ENCODE measurements at places on chromosomes 1 and 21.

- no peak for DNase-seq
These were observed 35.7 kb upstream of the HLX start for GRCh38 chr1:220843481-220844011.

DNA sequence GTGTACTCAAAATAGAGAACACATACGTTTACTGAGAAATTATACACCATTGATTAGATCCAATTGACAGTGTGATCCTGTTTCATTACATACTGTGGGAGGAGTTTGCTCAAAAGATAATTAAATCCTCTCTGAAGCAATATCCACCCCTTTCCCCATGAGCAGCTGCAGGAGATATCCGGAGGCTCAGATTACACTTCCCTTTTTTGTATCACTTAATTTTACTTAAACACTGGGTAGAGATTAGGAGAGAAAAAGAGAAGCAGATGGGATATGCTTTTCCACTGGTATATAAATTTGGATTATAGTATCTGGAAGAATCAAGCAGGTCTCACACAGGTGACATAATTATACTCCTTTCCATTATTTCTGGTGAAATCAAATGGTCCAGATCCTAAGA, 333.3 kb upstream of the ZRANB2 start:
- no peak for DNase-seq

DNA sequence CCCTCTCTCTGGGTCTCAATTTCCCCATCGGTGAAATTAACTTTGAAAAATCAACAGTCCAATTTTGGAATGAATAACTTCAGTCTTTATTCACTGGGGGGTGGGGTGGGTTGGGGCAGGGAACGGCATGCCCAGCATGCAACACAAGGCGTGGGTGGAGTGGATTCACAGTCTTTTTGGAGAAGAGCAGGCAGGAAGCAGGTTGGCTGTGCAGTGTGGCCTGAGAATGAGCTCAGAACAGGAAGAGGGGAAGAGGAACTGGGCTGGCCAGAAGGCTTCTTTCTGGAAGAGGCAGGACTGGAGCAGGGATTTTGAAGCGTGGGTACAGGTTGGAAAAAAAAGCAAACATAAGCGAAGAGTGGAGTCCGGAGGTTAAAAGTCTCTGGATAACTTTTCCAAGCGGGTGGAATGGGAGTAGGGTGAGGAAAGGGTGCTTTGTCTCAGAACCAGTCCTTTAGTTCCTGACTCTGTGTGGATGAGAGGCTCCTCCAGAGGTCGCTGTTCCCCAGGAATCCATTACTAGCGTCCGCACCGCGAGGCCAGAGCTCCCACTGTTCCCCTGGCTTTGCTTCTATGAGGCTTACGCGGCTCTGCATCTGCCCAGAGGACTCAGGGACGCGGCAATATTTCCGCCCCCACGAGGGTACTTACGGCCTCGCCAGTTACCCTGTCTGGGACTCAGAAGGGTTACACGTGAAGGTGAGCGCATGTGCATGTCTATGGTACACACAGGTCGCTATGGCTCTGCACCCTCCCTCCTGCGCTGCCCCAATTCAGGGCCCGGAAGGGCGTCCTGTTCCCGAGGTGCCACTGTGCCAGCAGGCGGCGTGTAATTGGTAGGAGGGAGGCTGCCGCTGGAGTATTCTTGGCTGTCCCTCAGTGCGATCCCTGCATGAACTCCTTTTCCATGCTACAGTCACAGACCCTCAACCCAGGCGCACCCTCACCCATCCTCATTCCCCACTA, 5.5 kb upstream of the FOXD2 start:
- peak; percentile 37 for DNase-seq

GRCh38 chr1:178713259-178713658, 11.8 kb upstream of the RALGPS2 start:
- no peak for DNase-seq

DNA sequence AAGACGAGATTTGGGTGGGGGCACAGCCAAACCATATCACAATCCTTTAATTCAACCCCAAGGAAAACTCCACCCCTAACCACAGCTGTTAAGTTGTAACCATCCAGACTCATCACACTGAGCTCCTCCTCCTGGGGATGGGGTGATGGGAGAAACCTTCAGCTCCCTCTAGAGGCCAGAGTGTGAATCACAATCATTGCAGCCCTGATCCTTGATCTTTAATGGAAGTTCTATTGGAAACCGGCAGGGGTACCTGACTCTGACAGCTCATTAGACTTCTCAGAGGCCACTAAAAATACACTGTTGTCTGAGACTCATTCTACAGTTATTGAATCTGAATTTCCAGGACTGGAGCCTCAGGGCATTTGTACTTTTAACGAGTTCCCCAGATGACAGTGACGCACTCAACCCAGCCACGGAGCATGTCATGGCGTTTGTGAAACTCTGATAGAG, 127.2 kb downstream of the IGSF21 start:
- DNase-seq, result no peak

DNA sequence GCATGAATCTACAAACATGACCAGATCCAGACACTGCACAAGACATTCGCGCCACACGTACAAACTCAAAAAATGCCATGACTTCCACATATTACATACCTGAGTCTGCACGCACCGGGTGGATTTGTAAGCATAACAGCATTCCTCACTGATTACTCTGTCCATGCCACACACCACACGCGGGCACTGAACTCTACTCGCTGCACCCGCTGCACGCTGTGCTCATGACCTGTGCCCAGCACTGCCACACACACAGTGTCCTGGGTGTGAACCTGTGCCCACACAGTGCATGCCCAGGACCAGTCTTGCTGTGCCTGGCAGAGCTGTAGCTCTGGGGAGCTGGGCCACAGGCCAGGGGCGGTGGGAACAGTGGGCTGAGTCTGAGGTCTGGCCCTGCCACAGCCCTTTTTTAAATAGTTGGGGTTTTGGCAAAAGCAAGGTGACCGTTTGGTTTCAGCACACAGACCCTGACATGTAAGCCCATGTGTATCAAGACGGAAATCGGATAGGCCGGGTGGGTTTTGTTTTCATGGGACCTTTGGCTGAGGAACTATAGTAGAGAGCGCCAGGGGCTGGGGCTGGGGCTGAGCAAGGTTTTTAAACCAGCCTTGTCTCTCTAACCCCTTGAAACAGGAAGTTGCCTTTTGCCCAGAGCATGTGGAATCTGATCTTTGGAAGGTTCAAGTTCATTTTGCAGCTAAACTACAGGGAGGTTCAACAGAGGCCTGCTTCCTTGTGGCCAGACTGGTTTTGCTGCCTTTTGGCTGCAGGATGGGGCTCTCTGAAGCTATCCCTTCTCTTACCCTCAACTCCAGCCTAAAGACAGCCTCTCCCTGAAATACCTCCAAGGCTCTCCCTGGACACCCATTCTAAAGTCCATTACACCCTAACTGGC, 12.3 kb upstream of the GOLT1A start:
- DNase-seq, result no peak

DNA sequence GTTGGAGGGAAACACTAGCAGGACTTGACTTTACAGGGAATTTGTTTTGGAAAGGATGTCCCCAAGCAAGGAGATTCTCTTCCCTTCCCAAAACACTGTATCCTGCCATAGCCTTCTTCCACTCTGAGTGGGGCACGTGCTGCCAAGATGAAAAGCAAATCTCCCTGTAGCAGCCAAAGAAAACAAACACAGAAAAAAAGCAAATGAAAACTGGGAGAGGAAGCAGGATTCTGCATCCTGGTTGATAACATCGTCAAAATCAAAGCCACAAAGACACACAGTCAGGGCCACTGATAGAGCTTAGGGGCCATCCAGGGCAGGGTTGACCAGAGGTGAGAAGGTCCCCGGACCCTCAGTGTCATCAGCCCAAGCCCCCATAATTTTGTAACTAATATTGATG, 16.0 kb upstream of the MTARC2 start:
- DNase-seq, result no peak

DNA sequence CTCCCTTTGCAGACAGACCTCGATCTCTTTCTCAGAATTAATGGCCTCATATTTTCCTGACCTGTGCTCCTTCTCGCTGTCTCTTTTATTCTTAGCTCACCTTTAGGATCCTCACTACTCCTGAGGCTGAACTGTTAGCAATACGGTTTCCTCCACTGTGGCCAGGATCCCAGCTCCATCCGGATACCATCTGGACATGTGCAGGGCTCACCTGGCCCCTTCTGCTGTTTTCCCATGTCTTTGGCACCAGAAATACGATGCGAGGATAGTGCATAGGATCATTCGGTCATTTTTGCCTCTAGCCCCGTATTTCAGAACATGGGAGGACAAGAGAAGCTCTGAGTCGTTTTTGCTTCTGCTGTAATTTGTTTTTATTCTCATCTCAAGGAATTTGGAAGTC, 108.5 kb upstream of the KIF26B start:
- no peak for DNase-seq

- no peak for DNase-seq
These were observed 220.3 kb downstream of the PLPP3 start for GRCh38 chr1:56359056-56359455.

GRCh38 chr1:8846263-8846662, 28.8 kb upstream of the RERE start:
- DNase-seq, result no peak

DNA sequence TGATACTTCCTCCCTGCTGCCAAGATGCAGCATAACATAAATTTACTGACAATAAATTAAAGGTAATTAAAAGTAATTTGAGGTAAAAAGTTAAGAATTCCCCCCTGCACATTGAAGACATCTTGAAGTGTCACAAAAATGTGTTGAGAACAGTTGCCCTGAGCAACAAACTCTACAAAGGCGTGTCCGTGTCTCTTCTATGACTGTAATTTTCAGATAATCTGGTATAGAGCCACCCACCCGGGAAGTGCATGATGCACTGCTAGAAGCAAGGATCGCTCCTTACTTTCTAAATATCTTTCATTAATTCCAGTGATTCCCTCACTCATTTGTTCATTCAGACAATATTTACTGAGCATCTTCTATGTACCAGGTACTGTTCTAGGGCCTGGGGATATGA, 11.0 kb upstream of the CASQ1 start:
- no peak for DNase-seq

DNA sequence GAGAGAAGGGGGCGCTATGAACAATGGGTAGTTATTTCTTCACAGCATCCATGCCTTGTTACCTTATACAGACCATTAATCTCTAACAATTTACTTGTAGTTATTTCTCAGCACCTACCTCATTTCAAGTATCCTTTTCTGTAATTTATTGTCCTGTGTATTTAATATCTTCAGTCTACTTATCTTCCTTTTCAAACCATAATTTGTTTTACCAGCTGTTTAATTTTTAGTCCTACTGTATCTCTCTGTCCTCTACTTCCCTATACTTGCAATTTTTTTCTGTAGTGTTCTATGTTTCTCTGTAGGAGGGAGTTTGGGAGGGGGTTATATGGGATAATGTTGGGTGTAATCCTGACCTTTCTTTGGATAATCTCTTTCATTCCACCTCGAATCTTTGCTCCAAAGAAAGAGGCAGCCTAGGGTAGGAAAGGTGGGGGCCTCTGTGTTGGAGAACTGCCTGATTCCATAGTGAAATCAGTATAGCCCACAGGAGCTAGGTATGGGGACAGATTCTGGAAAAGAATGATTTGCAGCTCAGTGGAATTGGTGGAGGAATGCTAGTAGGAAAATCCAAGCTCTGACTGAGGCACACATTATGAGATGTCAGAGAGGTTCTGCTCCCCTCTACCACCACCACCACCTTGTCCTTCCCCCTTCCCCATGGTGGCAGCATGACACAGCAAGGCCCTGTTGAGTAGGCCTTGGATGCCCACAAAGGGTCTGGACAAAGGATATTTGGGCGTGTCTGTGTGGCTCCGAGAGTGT, 642 bp downstream of the MLLT11 start:
- no peak for DNase-seq

DNA sequence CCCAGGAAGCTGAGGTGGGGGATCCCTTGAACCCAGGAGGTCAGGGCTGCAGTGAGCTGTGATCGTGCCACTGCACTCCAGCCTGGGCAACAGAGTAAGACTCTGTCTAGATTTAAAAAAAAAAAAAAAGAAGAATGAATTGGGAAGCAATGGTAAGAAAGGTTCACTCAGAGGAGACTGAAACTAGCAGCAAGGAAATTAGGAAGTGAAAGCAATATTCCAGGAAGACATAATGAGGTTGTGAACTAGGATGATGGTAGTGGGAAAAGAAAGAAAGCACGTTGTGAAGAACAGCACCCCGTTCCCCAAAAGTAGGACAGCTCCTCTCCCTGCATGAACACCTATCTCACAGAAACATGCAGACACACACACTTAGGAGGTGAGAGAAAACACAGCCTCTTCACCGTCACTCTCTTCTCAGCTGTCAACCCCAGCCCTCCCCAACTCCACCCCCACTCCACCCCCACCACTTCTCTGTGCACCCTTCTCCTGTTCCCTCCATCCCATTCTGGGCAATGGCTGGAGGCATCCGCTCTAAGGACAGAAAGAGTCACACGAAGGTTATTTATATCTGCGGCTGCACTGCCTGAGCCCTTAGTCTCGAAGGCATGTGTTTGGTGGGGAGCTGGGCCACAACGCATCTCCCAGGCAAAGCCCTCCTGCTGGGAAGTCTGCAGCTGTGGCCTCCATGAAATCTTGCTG, 101.8 kb upstream of the LPGAT1 start:
- no peak for DNase-seq

- DNase-seq, result no peak
These were observed 174.6 kb downstream of the PLA2G4A start for GRCh38 chr1:187003353-187003752.

DNA sequence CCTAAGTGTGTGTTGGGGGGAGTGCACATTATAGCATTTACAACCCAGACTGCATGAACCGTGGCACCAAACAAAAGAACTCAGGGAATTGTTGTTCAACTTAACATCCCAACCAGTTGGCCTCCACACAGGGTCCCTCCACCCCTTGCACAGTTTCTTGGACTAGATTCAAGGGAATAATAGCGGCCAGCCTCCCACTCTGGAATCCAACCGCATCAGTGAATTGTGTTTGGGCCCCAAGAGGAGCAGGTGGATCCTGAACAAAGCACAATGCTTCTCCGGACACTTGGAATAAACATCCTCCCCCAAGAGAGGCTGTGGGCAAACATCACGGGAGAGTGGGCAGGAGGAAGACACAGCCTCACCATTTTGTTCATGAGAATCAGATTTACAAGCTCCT, 18.2 kb downstream of the CD34 start:
- no peak for DNase-seq

GRCh38 chr1:10253755-10254154, 43.4 kb downstream of the KIF1B start:
- no peak for DNase-seq

DNA sequence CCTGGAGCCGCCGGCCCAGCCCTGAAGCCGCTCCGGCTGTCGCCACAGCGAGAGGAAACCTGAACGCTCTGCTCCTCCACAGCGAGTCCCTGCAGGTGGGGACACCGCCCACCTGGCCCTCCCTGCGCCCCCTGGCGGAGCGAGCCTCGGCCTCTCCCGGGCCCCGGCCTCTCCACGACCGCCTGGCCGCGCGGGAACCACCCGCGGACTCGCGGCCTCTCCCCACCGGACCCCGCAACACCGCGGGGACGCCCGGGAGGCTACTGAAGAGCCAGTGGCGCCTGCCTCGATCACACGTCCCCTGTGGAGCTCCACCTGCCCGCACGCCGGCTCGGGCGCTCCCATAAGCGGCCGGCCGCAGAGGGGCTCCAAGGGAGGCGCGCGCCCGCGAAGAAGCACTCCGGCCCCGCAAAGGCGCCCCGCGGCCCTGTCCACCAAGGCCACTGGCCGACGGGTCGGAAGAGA, 109.6 kb downstream of the KCNN3 start:
- peak; percentile 77 for DNase-seq

All from activated T-helper 9 cell treated with anti-CD3 and anti-CD28 coated beads, Interleukin-2, amount 50 U/mL, for 16 hours (primary cell).